ENCODE measurements at places on chromosomes 3 and 15. TPM values are rescaled to one million over a fixed set of nuclear protein-coding genes. Genes with fewer than 3 reads are reported as not detected.

The NKTR gene
- 23.6 TPM for total RNA-seq

The GP9 gene
- total RNA-seq: not detected

The MST1R gene
- total RNA-seq: 2.3 TPM

The PP2D1 gene
- total RNA-seq: not detected

The C2CD4A gene
- total RNA-seq: not detected

The GOLGA6L2 gene
- not detected for total RNA-seq

The CTXN2 gene
- not detected for total RNA-seq

The UBE2Q2 gene
- 21.2 TPM for total RNA-seq

The TRIM42 gene
- total RNA-seq: not detected

The MEGF11 gene
- not detected for total RNA-seq

The GOLGA6L4 gene
- total RNA-seq: 0.50 TPM

The SLC2A2 gene
- not detected for total RNA-seq

The SERINC4 gene
- not detected for total RNA-seq

The TMC3 gene
- not detected for total RNA-seq

The NOX5 gene
- not detected for total RNA-seq

The NR1I2 gene
- total RNA-seq: 0.12 TPM

The LRRC31 gene
- not detected for total RNA-seq

The GOLGA6L6 gene
- not detected for total RNA-seq

The LRRC34 gene
- 1.6 TPM for total RNA-seq

The ELP6 gene
- total RNA-seq: 18.5 TPM

The C3orf22 gene
- not detected for total RNA-seq

The GOLGA6B gene
- not detected for total RNA-seq

The FETUB gene
- total RNA-seq: not detected

The LRRK1 gene
- 2.3 TPM for total RNA-seq

The C15orf62 gene
- total RNA-seq: not detected

The HYKK gene
- total RNA-seq: 6.3 TPM

The P2RY14 gene
- 4.4 TPM for total RNA-seq

The CHRM5 gene
- total RNA-seq: not detected

The CP gene
- total RNA-seq: 2.2 TPM

The P2RY1 gene
- total RNA-seq: 11.5 TPM

The LRRN1 gene
- 0.12 TPM for total RNA-seq

The RARB gene
- 22.8 TPM for total RNA-seq

The SPATA12 gene
- not detected for total RNA-seq

The NRROS gene
- 2.3 TPM for total RNA-seq

The ZNF660 gene
- total RNA-seq: 0.92 TPM
